ENCODE measurements at places on chromosomes 6 and 20. TPM values are rescaled to one million over a fixed set of nuclear protein-coding genes. Genes with fewer than 3 reads are reported as not detected.

Gene ZNF165
- 1.7 TPM for total RNA-seq

Gene ANGPT4
- 0.33 TPM for total RNA-seq

Gene SASH1
- total RNA-seq = 128 TPM

Gene RAD21L1
- 0.23 TPM for total RNA-seq

Gene SRF
- total RNA-seq = 23.9 TPM

Gene ZKSCAN8
- total RNA-seq = 32.5 TPM

Gene LY6G6D
- total RNA-seq = not detected

Gene STMND1
- not detected for total RNA-seq

Gene AVP
- total RNA-seq = 1.3 TPM

Gene KCNK16
- not detected for total RNA-seq

Gene NKAIN2
- total RNA-seq = 65.0 TPM

Gene ZNF391
- total RNA-seq = 15.6 TPM

Gene EPPIN
- total RNA-seq = not detected

Gene PRR18
- 104 TPM for total RNA-seq

Gene TPBG
- total RNA-seq = 16.2 TPM

Gene CALHM4
- total RNA-seq = not detected

Gene NHLRC1
- 3.6 TPM for total RNA-seq

Gene SLC32A1
- total RNA-seq = 11.0 TPM

Gene CAGE1
- total RNA-seq = not detected

Gene PAK5
- total RNA-seq = 16.3 TPM

Gene PKHD1
- 0.04 TPM for total RNA-seq

Gene SLC22A2
- 0.98 TPM for total RNA-seq

Data from dorsolateral prefrontal cortex (tissue), 122 donors.